ENCODE measurements at places on chromosomes 16 and 17.
A peak's percentile ranks its signal among the peaks of the same experiment; 100 is the strongest.

GRCh38 chr16:50520451-50521245 is 27.5 kb upstream of the NKD1 start:
- no peak for DNase-seq

DNA sequence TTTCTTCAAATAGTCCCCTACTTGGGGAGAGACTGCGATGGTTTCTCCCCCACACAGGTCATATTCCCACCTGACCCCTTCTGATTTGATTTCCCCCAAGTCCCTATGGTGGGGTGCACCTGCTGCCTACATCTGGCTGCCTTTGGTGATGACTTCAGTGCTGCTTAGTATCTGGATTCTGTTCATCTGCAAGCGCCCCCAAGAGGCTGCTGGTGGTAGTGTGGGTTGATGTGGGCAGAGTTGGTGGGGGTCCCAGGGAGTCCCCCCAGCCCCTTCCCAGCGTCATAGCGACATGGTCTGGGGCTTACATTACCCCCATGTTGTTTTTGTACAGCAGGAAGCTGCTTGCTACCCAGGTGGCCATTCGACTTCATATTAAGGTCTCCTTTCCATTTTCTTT is 99.2 kb downstream of the NTN1 start:
- no peak for DNase-seq

DNA sequence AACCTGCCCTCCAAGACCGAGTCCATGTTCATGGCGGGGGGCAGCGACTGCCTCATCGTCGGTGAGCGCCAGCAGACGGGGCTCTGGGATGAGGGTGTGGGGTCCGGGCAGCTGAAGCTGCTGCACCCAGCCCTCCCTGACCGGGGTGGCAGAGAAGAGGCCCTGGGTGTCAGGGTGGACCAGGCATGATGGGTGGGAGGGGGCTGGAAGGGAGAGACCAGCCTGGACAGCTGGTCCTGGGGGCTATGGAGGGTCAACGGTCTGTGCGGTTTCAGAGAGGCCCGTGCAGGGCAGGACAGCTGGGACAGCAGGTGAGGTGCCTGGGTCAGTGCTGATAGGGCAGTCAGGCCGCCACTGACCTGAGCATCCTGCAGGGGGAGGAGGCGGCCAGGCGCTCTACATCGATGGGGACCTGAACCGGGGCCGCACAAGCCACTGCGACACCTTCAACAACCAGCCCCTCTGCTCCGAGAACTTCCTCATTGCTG is 13.3 kb upstream of the ATP6V0C start:
- no peak for DNase-seq

DNA sequence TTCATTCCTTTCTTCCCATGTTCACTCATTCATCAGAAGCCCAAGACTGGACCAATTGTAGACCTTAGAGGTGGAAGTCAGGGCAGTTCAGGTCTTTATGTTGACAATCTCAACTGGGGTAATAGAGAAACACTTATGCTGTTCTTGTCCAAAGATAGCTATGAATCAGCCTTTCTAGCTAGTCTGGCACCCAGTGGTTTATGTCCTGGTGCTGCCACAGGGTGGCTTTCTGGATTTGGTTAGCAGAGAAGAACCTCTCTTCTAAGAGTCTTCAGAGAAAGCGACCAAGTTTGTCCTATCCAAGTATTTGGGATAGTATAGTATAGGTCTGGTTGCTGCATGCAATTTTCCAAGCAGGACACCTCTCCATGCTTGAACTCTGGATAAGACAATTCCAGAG is 83.3 kb downstream of the NOG start:
- DNase-seq, result no peak

GRCh38 chr17:51650202-51650601 is 389.9 kb downstream of the UTP18 start:
- no peak for DNase-seq

GRCh38 chr17:78838574-78839005 is 2.0 kb downstream of the USP36 start:
- no peak for DNase-seq

DNA sequence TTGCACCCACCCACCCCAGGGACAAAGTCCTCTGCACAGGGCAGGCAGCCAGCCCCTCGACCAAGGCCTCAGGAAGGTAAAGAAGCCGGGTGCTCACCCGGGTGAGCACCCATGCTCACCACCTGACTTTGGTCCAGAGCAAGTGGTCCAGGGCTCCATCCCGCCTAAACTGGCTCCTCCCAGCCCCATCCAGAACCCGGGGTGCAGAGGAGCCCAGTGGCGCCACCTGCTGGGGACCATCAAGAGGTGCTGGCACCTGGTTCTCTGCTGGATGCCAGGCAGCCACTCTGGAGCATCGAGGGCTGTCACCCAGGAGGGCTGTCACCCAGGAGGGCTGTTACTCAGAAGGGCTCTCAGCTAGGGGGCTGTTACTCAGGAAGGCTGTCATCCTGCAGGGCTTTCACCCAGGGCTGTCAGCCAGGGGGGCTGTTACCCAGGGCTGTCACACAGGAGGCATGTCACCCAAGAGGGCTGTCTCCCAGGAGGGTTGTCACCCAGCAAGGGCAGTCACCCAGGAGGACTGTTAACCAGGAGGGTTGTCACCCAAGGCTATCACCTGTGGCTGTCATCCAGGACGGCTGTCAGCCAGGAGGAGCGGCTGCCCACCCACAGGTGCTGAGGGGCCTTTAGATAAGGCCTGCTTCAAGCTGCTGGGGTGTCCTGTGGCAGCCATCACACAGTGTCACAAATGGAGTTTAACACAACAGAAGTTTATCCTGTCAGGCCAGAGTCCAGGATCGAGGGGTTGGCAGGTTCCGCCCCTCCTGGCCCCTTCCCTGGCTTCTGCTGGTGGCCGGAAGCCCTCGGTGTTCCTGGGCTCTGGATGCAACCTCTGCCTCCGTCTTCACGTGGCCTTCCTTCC is 98.5 kb downstream of the TNFRSF13B start:
- DNase-seq, result peak; percentile 32

- DNase-seq, result no peak
Measured at GRCh38 chr16:86836503-86837129, 258.3 kb downstream of the FOXL1 start.

All from stimulated activated CD4-positive, alpha-beta T cell treated with anti-CD3 and anti-CD28 coated beads, TNF-alpha, amount 100 ng/mL, for 48 hours (primary cell).